Testis (tissue), 5 donors: ENCODE measurements at places on chromosomes 2 and 18. TPM values are rescaled to one million over a fixed set of nuclear protein-coding genes. Genes with fewer than 3 reads are reported as not detected.

Gene MXD1
- 11.0 TPM for total RNA-seq

Gene PPP3R1
- total RNA-seq = 35.7 TPM

Gene SATB2
- total RNA-seq = 14.1 TPM

Gene CDK15
- total RNA-seq = 6.3 TPM

Gene SULT1C2
- total RNA-seq = not detected

Gene MATN3
- 2.1 TPM for total RNA-seq

Gene NDUFAF7
- total RNA-seq = 60.6 TPM

Gene UPP2
- total RNA-seq = not detected

Gene DNAJC27
- total RNA-seq = 33.3 TPM
